GM03348 (cell line): ENCODE measurements at places on chromosomes 2 and 18.

- DNase-seq, result peak; percentile 47
Measured at GRCh38 chr2:105431367-105432043, 32.7 kb upstream of the FHL2 start.

GRCh38 chr2:53028225-53028624, 739.4 kb upstream of the CHAC2 start:
- peak; percentile 50 for DNase-seq

DNA sequence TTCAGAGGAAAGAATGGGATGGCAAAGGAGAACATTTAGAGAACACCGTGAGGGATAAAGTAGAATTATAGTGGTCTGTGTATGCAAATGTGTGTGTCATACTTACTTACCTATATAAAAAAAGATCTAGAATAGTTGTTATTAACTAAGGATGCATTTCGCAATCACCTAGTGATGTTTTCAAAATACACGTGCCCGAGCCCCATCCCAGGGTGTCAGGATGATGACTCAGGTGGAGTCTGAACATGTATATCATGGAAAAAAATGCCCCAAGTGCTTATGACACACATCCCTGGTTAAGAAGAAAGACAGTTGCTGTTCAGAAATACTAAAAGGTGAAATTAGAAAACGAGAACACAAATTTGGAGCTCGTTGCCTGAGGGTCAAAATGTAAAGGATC, 109.0 kb downstream of the CERS6 start:
- peak; percentile 24 for DNase-seq

DNA sequence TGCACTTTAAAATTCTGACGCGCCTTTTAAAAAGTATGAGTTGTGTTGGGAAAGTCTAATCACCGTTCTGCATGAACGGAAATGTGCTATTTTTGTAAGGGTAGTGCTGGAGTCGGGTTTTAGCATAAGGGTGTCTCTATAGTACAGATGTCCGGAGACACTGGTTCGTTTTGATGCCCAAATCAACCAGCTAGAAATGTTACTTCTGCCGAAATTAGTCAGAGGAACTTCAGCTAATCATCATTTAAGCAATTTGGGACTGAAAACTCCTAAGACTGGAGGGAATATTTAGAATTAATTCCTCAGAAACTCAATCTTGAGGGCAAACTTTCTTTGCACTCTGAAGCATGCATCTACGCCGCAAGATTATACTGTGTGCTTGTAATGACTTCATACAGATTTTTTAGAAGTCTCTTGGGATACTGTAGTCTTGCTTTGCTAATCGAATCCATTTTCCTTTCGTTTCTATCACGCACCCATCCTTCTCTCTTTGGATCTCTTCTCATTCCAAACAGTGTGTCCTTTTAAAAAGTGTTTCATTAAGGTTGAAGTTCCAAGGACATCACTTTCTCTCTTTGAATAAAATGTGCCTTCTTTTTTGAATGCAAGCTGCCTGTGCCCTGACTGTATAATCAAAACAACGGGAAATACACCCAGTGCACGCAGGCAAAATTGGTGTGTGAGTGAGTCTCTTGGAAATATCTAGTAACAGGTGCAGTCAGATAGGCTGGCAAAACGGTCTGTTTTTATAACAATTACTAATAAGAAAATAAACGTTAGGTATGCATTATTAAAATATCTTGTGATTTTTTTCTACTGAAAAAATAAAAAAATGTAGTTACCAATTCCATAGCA, 270.9 kb upstream of the TCF4 start:
- no peak for DNase-seq

GRCh38 chr18:12238826-12239225, 15.3 kb upstream of the CIDEA start:
- no peak for DNase-seq

GRCh38 chr2:88807237-88807962, 115.9 kb downstream of the RPIA start:
- no peak for DNase-seq

- no peak for DNase-seq
Measured at GRCh38 chr2:211611061-211611518, 927.5 kb downstream of the ERBB4 start.

GRCh38 chr18:30684825-30685481, 357.6 kb downstream of the DSC3 start:
- DNase-seq, result no peak
